ENCODE measurements at places on chromosomes 12 and 14. TPM values are rescaled to one million over a fixed set of nuclear protein-coding genes. Genes with fewer than 3 reads are reported as not detected.
A peak's percentile ranks its signal among the peaks of the same experiment; 100 is the strongest.

Gene RHNO1
- 39.5 TPM for polyA plus RNA-seq

Gene C12orf54
- polyA plus RNA-seq, result not detected

Gene CNTN1
- polyA plus RNA-seq, result 0.13 TPM

Gene KRT72
- polyA plus RNA-seq, result not detected

Gene ADAMTS20
- not detected for polyA plus RNA-seq

Gene VASH1
- polyA plus RNA-seq, result 4.9 TPM

DNA sequence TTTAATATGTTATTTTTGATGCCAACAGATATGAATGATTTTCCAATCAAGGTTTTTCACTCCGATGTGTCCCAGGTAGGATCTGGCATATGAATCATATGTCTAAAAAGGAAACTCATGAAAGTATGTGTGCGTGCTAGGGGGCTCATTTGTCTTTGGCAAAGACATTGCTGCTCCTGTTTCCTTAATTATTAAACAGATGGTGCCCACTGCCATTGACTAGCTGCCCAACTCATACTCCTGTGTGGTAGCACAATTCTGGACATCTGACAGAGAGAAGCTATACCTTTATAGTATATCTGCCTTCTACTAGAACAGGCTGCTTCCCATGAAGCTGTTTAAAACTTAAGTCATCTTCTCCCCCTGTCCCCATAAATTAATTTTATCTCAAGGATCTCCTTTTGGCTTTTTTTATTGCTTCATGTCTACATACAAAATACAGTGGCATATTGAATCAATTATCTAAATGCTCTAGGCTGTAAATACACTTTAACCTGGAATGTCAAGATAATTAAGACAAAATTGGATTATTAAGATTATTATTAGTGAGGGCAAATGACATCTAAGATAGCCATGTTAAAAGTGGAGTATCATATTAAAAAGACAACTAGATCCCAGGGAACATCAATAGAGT lies 1.4 kb upstream of the PDE3A start:
- H3K4me3 ChIP-seq, result no peak overlapping the region
- no peaks in the 10 kb centered on the region for H3K27me3 ChIP-seq
- H3K4me1 ChIP-seq, result no peaks in the 10 kb centered on the region
- no peaks in the 10 kb centered on the region for H3K36me3 ChIP-seq

- no peak overlapping the region for H3K4me3 ChIP-seq
- no peaks in the 10 kb centered on the region for H3K27me3 ChIP-seq
- no peaks in the 10 kb centered on the region for H3K4me1 ChIP-seq
- no peaks in the 10 kb centered on the region for H3K36me3 ChIP-seq
These were observed 243.7 kb downstream of the TMEM132D start for GRCh38 chr12:129659961-129660622.

- H3K4me1 ChIP-seq, result no peaks in the 10 kb centered on the region
- no peaks in the 10 kb centered on the region for H3K36me3 ChIP-seq
- H3K27me3 ChIP-seq, result no peaks in the 10 kb centered on the region
These were observed 173.4 kb upstream of the ATP2B1 start for GRCh38 chr12:89882050-89882449.

GRCh38 chr14:104432611-104433231 lies 146.8 kb upstream of the C14orf180 start:
- DNase-seq, result no peak
- H3K27me3 ChIP-seq, result no peaks in the 10 kb centered on the region
- H3K4me3 ChIP-seq, result no peak overlapping the region
- H3K36me3 ChIP-seq, result no peaks in the 10 kb centered on the region
- H3K27ac ChIP-seq, result no peak overlapping the region

DNA sequence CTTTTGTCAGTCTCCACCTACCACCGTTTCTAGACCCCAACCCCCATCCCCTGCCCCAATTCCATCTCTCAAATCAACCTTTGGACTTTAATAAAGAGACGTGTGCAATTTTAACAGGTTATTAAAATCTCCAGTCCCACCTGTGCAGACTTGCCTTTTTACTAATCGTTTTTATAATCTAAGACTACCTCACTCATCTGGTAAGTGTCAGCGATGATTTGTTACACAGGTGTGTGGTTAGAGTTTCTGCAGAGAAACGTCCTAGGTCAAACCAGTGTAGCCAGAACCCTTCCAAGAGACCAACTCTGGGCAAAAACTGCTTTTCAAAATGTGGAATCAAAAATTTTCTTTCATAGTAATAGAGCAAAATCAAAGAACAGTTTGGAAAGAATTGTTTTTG lies 60.4 kb upstream of the PELI2 start:
- H3K36me3 ChIP-seq, result no peaks in the 10 kb centered on the region
- DNase-seq, result no peak
- peaks cover 36% of the 10 kb centered on the region for H3K27me3 ChIP-seq
- no peak overlapping the region for H3K27ac ChIP-seq
- H3K4me1 ChIP-seq, result no peaks in the 10 kb centered on the region

- DNase-seq, result no peak
- no peak overlapping the region for H3K4me3 ChIP-seq
- H3K36me3 ChIP-seq, result no peaks in the 10 kb centered on the region
- no peaks in the 10 kb centered on the region for H3K27me3 ChIP-seq
- no peaks in the 10 kb centered on the region for H3K4me1 ChIP-seq
These were observed 11.3 kb upstream of the EML5 start for GRCh38 chr14:88804035-88804434.

GRCh38 chr14:77228056-77228455 lies 43.0 kb downstream of the NGB start:
- no peak overlapping the region for H3K4me3 ChIP-seq
- peaks cover 6% of the 10 kb centered on the region for H3K27me3 ChIP-seq
- no peaks in the 10 kb centered on the region for H3K4me1 ChIP-seq
- H3K27ac ChIP-seq, result no peak overlapping the region
- no peak for DNase-seq
- no peaks in the 10 kb centered on the region for H3K36me3 ChIP-seq

GRCh38 chr14:34254031-34254430 lies 208.0 kb downstream of the SPTSSA start:
- H3K36me3 ChIP-seq, result no peaks in the 10 kb centered on the region
- H3K27me3 ChIP-seq, result no peaks in the 10 kb centered on the region
- no peak overlapping the region for H3K27ac ChIP-seq
- no peak for DNase-seq
- H3K4me3 ChIP-seq, result no peak overlapping the region

DNA sequence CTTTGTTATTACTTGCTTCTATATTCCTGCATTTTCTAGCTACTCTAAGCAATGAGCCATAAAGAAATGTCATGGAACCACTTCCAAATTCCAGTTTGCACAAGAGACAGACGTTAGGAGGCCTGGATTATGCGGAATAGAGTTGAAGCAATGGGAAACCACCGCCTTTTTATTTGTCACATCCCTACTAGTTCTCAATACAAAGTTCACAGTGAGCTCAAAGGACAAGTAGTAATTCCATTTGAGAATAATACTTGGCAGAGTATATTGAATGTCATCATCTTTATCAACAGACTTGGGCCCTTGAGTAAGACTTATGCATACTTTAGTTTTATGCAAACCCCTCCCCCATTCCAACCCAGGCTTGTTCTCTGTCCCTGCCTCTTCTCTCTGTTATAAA lies 3.7 kb upstream of the SLC15A5 start:
- no peak overlapping the region for H3K4me3 ChIP-seq
- H3K4me1 ChIP-seq, result no peaks in the 10 kb centered on the region
- DNase-seq, result no peak
- no peaks in the 10 kb centered on the region for H3K36me3 ChIP-seq

- no peak overlapping the region for H3K4me3 ChIP-seq
- DNase-seq, result no peak
- H3K27me3 ChIP-seq, result no peaks in the 10 kb centered on the region
- H3K27ac ChIP-seq, result no peak overlapping the region
These were observed 37.9 kb upstream of the PPM1A start for GRCh38 chr14:60211153-60211552.

GRCh38 chr12:12715128-12715458 lies 2.1 kb upstream of the CDKN1B start:
- no peak overlapping the region for H3K4me3 ChIP-seq
- no peaks in the 10 kb centered on the region for H3K27me3 ChIP-seq
- peaks cover 11% of the 10 kb centered on the region for H3K4me1 ChIP-seq
- DNase-seq, result no peak

DNA sequence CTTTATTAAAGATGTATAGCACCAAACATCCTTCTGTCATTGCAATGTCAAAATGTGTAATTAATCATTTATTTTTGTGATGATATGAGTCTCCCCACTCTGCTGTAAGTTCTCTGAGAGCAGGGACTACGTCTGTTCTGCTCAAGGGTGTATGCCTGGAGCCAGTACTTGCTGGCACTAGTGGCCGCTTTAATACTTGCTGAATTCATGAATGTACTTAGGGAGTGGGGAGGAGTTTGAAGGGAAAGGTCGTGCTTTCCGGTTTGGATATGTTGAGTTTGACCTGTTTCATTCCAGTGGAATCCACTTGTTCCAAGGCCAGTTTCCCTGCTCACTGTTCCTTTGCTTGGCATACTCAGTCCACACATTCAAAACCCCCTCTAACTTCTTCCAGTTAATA lies 1.9 kb upstream of the DCAF5 start:
- no peaks in the 10 kb centered on the region for H3K27me3 ChIP-seq
- no peaks in the 10 kb centered on the region for H3K36me3 ChIP-seq
- H3K4me1 ChIP-seq, result peaks cover 12% of the 10 kb centered on the region
- no peak for DNase-seq

DNA sequence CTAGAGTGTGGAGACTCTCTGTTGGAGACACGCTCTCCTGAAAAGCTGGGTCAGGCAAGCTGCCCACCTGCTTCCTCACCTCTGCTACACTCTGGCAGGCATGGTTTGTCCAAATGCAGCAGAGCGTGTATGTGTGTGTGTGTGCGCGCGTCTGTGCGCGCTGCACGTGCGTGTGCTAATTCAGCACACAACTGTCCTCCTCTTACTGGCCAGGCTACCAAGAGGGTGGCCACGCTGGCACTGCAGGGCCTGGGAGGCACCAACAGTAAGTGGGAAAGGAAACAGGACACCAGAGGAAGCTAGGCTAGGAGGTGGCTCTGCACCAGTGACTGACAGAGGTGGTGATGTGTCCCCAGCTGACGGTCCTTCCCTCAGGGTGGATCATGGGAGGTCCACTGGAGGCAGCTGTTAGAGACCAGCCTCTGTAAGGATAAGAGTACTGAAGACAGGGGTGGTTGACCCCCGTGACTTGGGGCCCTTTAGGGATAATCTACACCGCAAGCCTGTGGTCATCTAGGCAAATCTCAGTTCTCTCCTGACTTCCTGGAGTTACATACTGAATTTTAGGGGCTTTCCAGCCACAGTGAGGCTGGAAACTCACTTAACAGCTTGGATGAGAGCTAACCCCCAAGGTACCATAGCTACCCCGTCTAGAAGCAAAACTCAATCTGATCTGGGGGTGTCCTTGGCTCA lies 15.6 kb upstream of the TFCP2 start:
- peak; percentile 15 for DNase-seq
- peaks cover 5% of the 10 kb centered on the region for H3K4me1 ChIP-seq

DNA sequence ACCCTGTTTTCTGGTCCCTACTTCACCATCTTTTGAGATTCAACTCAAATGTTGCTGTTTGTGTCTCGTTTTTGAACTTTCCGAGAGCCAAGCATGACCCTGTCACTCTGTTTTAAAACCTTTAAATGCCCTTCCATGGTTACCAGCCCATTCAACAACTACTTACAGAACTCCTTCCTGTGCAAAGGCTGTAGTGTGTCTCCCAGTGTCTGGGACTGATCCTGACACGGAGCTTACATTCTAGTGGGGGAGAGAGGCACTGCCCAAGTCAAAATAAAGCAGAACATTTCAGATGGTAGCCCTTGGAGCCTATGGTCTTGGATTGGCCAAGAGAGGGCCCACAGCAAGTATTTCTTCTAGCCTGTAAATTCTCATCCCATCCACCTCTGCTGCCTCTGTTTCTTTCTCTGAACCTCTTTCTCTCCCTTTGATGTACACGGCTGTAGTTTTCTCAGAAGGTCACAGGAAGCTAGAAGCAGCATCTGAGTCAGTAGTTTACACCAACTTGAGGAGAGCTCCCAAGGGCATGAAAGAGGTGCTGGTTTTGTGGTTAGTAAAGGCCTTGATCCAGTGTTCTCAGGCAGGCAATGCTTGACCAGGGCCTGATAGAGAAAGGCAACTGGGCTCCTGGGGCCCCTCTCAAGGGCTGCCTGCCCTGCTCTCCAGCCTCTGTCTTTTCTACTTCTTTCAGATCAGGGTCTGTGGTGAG lies 42.3 kb upstream of the SLC24A4 start:
- H3K27me3 ChIP-seq, result peaks cover 17% of the 10 kb centered on the region
- H3K4me1 ChIP-seq, result no peaks in the 10 kb centered on the region
- no peaks in the 10 kb centered on the region for H3K36me3 ChIP-seq
- DNase-seq, result no peak

- DNase-seq, result no peak
- no peak overlapping the region for H3K27ac ChIP-seq
- no peak overlapping the region for H3K4me3 ChIP-seq
- no peaks in the 10 kb centered on the region for H3K27me3 ChIP-seq
- H3K36me3 ChIP-seq, result no peaks in the 10 kb centered on the region
These were observed 41.0 kb downstream of the GSC start for GRCh38 chr14:94728950-94729349.

DNA sequence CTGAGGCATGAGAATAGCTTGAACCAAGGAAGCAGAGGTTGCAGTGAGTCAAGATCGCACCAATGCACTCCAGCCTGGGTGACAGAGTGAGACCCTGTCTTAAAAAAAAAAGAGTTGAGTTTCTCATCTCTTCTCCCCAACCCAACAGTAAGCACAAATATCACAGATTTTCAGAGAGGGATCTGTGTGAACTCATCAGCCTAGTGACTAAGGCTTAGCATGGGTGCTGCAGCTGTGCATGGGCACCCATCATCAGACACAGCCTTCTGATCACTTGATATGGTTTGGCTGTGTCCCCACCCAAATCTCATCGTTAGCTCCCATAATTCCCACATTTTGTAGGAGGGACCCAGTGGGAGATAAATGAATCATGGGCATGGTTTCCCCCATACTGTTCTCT lies 298.9 kb downstream of the PCNX1 start:
- H3K4me3 ChIP-seq, result no peak overlapping the region
- H3K27me3 ChIP-seq, result no peaks in the 10 kb centered on the region
- H3K36me3 ChIP-seq, result no peaks in the 10 kb centered on the region

GRCh38 chr12:124766727-124767065 lies 97.0 kb downstream of the SCARB1 start:
- peaks cover 5% of the 10 kb centered on the region for H3K4me1 ChIP-seq
- H3K27me3 ChIP-seq, result no peaks in the 10 kb centered on the region
- DNase-seq, result no peak
- peak overlapping the region; percentile 3 for H3K27ac ChIP-seq

GRCh38 chr12:27709932-27710591 lies 570 bp upstream of the MRPS35 start:
- peaks cover 7% of the 10 kb centered on the region for H3K4me1 ChIP-seq
- DNase-seq, result no peak
- peak overlapping the region; percentile 89 for H3K27ac ChIP-seq
- peak overlapping the region; percentile 98 for H3K4me3 ChIP-seq
- peaks cover 10% of the 10 kb centered on the region for H3K36me3 ChIP-seq
- no peaks in the 10 kb centered on the region for H3K27me3 ChIP-seq

- H3K4me1 ChIP-seq, result no peaks in the 10 kb centered on the region
- no peaks in the 10 kb centered on the region for H3K27me3 ChIP-seq
- H3K36me3 ChIP-seq, result no peaks in the 10 kb centered on the region
- no peak for DNase-seq
- no peak overlapping the region for H3K4me3 ChIP-seq
- H3K27ac ChIP-seq, result no peak overlapping the region
These were observed 48.1 kb upstream of the BICDL1 start for GRCh38 chr12:119940897-119941296.
